ENCODE measurements at places on chromosomes 1 and 21.

DNA sequence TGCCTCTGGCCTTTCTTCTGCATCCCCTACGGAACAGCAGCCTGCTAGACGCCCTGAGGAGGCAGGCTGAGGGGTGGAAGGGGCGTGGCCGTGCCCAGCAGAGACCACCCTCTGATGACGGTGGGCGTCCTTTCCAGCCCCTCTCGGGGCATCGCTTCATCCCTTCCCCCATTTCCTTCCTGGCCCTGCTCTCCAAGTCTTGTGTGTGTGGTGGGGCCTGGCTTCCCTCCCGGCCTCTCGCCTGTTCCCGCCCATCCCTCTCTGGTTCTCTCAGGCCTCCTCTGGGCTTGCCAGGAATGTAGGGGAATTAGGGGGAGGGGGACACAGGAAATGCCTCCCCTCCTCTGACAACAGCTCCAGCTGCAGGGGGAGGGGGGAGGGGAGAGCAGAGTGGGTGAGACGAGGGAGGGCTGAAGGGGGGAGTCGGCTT, 51.1 kb downstream of the SKI start:
- peak; percentile 37 for DNase-seq

- DNase-seq = no peak
These were observed 1.4 kb downstream of the ZMYM6 start for GRCh38 chr1:35030338-35030737.

DNA sequence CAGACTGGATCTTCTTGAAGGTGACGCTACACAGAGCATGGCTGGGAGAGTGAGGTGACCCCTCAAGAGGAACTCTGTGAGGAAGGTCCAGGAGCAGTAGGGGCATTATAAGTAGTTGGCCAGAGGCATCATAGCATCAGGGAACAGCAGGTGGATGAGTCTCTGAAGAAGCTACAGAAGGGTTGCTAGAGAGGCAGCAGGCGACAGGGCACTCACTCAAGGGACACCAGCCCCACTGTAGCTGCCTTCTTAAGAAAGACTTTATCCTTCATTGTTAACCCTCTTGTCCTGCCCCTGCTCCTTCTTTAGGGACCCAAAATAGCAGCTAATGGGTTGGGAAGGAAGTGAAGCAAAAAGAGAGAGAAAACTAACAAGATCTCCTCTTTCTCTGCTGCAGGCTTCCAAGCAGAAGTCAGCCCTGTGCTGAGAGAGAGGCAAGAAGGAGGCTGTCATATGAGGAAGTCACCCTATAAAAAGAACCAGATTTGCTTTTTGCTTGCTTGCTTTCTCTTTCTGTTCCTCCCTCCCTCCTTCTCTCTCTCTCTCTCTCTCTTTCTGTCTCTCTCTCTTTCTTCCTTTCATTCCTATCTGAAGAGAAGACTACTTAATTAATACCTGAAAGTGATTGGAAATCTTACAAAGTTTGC, 7.7 kb upstream of the CD5L start:
- DNase-seq = no peak

DNA sequence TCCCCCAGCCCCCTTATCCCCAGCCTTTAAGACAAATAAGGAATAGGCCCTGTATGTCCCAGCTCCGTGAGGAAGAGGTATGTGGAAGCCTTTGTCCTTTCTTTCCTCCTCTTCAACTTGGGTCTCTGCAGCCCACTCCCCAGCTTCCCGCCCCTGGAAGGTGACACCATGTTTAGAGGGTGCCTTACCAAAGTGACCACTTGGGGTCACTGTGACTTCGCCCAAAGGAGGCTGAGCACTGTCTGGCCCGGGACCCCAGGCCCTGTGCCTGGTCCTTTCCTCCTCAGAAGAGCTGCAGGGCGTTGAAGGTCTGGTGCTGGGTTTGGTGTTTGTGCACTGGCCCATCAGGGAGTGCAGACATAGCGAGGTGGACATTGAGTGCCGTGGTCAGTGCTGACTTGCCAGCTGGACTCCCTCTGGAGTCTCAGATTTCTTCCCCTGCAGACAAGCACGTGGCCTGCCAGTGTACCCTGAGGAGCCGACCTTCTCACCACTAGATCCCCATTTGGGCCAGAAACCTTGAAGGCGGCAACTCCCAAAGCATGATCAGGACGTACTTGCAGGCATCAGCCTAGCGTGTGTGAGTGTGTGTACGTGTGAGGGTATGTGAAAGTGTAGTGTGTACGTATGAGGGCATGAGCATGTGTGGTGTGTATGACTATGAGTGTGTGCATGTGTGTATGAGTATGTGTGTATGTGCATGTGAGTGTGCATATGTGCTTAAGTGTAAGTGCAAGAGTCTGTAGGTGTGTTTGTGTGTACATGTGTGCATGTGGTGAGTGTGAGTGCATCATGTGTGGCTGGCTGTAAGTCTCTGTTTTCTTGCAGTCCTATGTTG, 181.4 kb upstream of the KIAA0040 start:
- peak; percentile 10 for DNase-seq

DNA sequence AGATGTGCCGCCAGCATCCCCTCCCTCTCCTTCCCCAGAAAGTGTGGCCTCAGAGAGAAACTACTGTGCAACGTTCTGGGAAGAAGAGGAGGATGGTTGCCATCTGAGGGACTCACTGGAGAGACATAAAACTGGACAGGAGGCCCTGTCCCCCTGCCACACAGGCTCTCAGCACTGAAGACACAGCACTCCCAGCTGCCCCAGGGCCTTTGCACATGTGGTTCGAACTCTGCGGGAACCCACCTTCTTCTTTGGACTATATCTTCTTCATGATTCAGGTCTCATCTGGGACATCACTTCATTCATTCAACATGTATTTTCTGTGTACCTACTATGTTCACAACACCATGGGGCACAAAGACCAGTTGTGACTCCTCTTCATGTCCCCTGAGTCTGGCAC, 17.4 kb downstream of the IGSF21 start:
- no peak for DNase-seq

DNA sequence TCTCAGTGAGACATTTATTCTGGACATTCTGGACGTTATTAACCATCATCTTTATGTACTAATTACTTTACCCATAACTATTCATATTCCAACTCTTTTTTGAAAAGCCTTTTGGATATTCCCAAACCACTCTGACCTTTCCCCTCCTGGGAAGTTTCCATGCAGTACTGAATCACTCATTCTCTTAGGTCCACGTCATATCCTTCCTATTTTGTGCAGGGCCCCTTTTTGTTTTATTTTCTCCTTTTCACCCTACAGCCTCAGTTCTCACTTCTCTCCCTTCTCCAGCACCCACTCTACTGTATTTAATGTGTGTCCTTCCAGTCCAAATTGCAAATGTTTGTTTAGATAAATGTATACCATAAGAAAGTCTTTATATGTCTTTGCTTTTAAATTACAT, 16.4 kb upstream of the ATP1A1 start:
- no peak for DNase-seq

DNA sequence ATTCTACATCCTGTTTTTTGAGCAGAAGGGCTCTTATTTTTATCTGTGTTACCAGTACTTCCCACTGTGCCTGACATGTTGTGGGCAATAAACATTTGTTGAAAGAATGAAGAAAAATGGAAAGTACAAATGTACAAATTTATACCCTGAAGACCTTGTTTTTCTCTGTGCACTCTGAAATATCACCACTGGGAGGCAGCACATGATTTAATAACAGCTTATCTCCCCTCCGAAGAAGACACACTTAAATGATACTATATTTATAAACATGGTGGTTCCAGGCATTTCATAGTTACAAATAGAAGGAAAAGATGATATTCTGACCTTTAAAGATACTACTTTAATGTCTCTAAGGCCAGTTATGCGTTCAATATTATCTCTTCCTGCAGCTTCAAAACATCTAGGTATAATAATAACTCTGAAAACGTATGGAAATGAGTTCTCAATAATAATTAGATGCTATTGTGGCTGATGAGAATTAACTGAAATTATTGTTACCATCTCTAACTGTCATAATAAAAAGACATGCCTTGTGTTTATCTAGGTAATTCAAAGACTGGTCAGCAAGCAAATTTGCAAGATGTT, 12.8 kb downstream of the DYNLT5 start:
- DNase-seq = peak; percentile 28

GRCh38 chr1:228953207-228953606, 217.9 kb downstream of the RHOU start:
- DNase-seq = no peak

DNA sequence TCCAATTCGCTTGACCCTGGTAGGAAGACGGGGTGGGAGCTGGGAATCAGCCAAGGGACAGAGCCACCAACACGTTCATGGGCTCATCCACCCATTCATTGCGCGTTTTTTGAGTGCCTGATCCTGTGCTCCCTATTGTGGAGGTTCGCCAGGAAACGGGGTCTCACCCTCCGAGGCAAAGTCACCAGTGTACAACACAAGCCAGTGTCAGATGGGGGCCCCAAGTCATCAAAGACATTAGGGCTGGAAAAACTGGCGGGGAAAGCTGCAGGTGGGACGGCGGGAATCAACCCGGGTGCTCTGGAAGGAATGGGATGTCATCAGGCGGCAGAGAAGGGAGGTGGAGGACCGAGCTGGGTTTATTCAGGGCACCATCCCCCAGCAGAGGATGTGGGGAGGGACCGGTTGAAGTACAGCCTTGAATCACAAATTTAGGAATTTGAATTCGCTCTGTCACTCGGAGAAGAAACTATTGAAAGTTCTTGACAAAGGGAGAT, 667 bp upstream of the NID1 start:
- no peak for DNase-seq

GRCh38 chr1:32877211-32878110, 6.7 kb upstream of the FNDC5 start:
- no peak for DNase-seq

DNA sequence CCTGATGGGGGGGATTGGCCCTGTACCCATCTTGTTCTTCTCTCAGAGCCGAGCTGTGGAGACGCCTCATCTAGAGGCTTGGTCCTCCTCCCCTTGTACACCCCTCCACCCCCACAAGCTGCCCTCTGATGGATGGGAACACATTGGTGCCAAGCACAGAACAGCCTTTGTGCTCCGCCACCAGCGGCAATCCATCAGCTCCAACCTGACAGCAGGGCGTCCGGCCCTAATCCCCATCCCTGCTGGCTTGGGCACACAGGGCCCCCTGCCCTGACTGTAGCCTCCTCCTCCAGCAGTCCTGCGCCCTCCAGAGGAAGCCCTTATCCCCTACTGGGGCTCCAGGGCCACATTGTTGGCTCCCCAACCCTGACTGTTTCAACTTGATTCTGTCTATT, 3.8 kb upstream of the MYOG start:
- DNase-seq = no peak

DNA sequence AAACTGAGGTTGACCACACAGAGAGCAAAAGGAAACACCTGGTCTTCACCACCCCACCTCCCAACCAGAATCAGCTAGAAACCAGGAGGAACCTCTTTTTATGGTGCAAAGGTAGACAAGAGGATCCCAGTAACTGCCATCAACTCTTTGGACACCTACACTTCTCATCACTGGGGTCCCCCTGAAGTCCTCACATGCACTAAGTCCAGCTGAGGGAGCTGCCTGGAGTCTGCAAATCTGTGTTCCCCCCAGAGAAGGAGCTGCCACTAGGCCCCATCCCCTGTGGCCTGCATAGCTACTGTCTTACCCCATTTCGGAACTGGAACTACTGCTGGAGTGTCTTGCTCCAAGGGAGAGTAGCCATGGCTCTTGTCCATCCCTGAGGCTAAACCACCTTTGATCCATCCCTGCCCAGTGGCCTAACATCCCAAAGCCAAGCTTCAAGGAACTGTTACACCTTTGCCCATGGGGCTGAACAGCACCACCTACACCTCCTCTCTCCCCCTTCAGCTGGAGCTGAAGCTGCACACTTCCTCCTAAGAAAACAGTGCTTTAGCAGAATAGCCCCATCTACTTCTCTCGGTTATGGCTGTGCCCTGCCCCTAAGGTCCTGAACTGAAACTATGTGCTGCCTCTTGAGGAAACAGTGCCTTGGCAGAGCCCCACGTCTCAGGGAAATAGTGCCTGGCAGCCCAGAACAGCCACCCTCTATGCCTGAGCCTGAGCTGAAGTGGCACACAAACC, 85.4 kb upstream of the CD53 start:
- no peak for DNase-seq

DNA sequence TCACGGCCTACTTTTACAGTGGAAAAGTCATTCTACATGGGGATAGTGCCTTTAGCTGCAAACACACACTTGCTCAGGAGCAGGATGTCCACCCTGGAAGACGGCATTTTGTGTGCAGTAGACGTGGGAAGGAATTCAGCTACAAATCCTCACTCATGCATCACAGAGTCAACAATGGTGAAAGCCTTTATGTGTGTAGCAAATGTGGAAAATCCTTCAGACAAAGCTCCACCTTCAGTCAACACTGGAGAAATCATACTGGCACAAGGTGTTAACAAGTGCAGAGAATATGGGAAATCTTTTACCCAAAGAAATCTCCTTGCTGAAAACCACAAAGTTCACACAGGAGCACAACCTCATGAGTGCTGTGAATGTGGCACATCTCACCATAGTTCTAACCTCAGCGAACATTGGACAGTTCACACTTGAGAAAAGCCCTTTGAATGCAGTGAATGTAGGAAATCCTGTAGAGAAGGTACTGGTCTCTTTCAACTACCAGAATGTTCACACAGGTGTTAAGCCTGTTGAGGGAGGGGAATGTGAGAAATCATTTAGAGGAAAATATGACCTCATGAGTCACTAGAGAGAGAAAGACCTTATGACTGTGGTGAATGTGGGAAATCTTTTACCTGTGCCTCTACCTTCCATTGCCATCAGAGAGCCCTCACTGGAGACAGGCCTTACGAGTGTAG, 101.8 kb downstream of the PTGS2 start:
- no peak for DNase-seq

GRCh38 chr21:15964236-15964855, 234.6 kb downstream of the USP25 start:
- no peak for DNase-seq

GRCh38 chr1:29355375-29355774, 119.1 kb downstream of the PTPRU start:
- no peak for DNase-seq

GRCh38 chr1:100107696-100108095, 25.0 kb downstream of the SASS6 start:
- DNase-seq = no peak

GRCh38 chr1:96236156-96236739, 485.3 kb upstream of the PTBP2 start:
- DNase-seq = peak; percentile 3

Data from HTR-8/SVneo (cell line).